ENCODE measurements at places on chromosomes 5 and 9.

DNA sequence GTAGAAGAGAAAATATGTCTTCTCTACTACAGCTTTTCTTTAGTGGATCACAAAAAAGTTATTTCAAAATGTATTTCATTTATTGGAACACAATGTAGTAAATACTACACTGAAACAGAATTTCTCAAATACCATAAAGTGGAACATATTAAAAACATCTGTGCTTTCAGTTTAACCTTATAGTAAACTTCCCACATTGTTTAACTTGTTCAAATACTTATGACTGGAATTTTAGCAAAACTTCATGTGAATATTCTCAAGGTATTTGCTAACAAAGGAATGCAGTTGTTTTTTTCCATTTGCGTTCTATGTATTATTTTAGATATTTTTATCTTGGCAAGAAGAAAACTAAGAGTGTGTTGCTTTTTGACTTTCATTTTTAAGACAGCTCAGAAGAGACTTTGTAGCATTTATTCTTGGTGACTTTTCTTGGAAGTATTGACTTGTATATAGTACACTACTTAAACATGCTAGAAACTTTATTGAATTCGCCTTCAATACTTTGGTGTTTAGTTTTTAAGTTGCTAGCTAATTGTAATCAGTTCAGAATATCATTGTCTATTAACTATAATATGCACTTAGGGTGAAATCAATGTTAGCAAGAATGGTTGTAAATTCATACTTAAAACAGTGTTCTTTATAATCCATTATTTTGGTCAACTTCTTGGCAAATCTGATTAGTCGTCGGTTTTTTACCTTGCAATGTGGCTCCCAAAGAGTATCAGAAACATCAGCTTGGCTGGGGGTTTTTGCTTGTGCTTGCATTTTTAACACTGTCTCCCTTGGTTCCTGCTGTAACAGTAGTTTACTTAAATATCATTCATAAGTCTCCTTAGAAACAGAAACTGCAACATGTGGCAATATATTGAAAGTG lies 5.0 kb upstream of the RHOBTB3 start:
- no peak for DNase-seq

DNA sequence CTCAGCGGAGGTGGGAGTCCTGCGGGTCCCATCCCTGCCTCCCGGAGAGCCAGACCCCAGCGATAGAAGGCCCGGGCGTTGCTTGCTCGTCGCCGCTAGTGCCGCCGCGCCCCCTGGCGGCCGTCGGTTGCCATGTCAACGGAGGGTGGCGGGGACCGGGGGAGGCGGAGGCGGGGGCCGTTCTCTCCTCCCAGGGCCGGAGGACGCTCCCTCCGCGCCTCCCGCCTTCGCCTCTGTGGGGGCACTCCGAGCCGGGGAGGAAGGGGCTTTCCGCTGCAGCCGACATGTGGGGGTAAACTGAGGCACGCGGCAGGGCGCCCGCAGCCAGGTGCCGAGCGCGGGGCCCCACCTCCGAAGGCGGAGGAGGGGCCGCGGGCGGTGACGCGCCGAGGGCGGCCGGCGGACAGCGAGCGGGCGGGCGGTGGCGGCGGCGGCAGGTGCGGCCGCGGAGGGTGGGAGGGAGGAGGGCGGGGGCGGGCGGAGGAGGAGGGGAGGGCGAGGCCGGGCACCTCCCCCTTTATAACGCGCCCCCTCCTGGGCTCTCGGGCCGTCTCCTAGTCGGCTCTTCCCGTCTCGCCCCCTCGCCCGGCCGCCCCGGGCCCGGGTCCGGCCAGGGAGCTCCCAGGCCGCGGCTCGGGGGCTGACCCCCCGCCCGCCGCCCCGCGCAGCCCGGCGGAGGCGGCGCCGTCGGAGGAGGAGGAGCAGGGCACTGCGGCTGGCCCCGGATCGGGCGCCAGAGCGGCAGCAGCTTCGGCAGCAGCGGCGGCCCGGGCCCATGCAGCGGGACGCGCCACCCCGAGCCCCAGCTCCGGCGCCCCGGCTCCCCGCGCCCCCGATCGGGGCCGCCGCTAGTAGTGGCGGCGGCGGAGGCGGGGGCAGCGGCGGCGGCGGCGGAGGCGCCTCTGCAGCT lies 556 bp upstream of the CDK9 start:
- DNase-seq: peak; percentile 76

DNA sequence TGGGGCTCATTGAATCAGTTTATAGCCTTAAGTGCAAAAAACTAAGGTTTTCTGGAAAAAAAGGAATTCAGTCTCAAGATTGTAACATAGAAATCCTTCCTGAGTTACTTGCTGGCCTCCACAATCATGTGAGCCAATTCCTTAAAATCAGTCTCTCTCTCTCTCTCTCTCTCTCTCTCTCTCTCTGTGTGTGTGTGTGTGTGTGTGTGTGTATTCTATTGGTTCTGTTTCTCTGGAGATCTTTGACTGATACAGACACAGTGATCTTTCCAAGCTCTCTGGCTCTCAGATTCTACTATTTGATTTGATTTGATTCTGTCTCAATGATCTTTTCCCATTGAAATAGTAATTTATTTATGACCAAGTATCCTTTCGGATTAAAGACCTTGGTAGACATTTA lies 74.6 kb downstream of the CFAP95 start:
- no peak for DNase-seq

- DNase-seq: no peak
Measured at GRCh38 chr5:82684165-82684564, 393.0 kb downstream of the TMEM167A start.

GRCh38 chr5:92769978-92770377 lies 811.0 kb downstream of the NR2F1-AS1 start:
- no peak for DNase-seq

GRCh38 chr5:81774374-81774773 lies 23.5 kb upstream of the SSBP2 start:
- DNase-seq: no peak
